ENCODE measurements at places on chromosomes 2 and 18.

DNA sequence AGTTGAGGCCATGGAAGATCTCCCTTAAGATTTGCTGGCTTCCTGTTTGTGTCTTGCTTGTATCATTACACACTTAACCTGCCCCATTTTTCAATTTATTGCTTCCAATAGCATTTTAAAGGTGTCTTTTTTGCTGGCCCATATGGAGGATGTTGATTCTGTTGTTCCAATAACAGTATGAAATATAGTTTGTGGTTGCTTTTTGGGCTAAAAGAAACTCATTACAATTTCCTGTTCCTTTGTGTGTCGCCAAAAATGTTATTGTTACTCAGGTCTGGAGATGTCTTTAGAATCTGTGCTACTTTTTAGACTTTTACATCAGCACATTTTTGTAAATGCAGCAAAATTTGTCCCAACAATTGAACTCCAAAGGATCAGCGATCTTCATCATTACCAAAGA lies 234.0 kb upstream of the ITGA4 start:
- no peak for DNase-seq

- no peak for DNase-seq
Observed at GRCh38 chr2:4381773-4382172, 678.4 kb downstream of the DCDC2C start.

- DNase-seq, result peak; percentile 90
Observed at GRCh38 chr2:197152451-197153228, 157.9 kb downstream of the ANKRD44 start.

DNA sequence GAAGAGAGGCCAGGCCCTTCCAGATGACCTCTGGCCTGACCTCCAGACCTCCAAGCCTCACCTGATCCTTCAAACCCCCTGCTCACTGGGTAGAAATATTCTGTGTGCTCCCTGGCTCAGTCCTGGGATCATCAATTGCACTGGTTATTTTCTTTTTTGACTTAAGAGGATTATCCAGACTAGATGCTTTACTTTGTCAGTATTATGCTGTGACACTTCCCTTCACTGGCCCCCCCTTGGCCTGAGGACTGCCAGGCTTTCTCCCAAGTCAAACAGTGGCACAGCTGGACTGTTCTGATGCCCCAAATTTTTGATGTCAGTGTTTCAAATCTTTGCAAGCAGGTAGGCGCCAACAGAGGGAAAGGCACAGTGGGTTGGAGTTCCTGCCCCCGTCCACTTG lies 156.3 kb upstream of the SKOR2 start:
- DNase-seq, result no peak

DNA sequence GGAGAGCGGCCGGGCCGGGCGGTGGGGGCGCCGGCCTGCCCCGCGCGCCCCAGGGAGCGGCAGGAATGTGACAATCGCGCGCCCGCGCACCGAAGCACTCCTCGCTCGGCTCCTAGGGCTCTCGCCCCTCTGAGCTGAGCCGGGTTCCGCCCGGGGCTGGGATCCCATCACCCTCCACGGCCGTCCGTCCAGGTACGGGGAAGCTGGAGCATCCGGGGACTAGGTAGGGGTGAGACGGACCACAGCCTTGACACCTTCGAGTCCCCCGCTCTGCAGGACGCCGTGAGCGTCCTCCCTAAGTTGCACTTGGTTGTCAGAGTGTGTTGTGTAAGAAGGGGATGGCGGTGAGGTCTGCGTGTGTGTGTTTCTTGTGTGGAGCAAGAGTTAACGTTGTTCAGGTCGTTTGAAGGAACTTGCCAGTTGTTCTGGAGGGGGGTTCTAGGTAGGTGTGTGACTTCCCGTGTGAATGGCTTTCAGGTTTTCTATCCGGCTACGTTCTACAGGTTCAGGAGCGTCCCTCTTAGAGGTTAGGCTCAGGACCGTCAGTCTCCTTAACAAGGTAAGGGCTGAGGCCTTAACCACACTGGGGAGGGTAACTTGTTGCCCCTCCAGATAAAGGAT lies 393 bp downstream of the IL1R1 start:
- peak; percentile 32 for DNase-seq

DNA sequence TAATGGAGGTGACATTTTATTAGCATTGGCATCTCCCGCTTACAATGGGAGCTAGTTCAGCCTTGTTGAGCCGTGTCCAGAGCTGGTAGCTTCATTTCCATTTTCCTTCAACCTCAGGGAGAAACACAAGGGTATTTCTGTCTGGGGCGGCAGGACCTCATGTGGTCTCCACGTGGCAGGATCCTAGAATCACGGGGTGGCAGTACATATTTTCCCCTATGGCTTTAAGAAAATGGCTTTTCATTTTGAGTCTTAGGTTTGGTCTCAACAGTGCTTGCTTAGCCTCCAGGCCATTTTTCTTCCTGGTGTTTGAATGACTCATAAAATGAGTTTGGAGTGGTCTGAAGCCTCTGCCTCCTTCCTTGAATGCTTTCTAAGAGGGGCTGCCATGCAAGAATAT lies 20.3 kb downstream of the CABLES1 start:
- DNase-seq, result peak; percentile 50

- DNase-seq, result peak; percentile 94
Observed at GRCh38 chr2:234444893-234445292, 52.0 kb downstream of the ARL4C start.

DNA sequence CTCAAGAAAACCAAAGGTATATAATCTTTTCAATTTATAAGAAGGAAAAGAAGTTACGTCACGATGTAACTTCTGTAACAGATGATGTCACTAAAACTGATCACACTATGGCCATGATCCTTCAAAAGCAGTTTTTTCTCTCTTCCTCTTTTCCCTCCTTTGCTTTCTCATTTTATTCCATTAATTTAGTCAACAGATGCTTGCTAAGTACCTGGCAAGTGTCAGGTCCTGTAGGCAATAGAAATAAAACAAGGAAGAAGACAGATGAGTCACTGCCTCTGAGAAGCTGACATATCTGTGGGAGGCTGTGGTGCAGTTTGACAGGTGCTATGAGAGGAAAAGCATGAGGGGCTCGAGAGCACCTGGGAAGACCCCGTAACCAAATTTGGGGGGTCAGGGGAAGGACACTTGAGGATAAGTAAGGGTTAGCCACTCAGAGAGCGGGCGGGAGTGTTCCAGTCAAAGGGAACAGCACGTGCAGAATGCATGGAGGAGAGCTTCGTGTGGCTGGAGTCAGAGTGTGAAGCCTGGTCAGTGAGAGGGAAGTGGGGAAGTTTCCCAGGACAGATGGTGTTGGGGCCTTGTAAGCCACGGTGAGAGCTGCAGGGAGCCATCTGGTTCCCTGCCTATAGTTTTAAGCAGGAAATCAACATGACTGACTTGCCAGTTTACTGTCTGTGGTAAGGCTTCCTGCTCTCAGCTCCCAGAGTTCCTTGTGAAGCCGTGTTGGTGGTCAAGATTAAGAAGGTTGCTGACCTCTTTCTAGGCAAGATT lies 198.8 kb upstream of the FOSL2 start:
- DNase-seq, result no peak

DNA sequence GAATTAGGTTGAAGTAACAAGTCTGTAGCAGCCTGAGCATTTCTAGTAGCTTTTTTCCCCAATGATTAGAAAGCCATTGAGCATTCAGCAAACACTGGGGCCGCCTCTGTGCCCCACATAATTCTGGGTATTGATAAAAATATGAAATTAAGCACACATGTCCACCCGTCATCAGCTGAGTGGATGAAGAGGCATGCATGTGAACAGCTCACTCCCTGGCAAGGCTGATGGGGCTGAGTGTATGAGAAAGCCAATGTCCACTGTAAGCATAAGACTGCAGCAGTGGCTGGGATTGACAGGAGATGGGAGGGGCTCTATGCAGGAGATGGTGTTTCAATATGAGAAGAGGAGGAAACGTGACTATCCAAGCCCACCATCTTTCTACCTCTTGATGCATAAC lies 124.4 kb upstream of the KLHL29 start:
- no peak for DNase-seq

- DNase-seq, result no peak
Observed at GRCh38 chr2:86393521-86394491, 47.4 kb upstream of the KDM3A start.

DNA sequence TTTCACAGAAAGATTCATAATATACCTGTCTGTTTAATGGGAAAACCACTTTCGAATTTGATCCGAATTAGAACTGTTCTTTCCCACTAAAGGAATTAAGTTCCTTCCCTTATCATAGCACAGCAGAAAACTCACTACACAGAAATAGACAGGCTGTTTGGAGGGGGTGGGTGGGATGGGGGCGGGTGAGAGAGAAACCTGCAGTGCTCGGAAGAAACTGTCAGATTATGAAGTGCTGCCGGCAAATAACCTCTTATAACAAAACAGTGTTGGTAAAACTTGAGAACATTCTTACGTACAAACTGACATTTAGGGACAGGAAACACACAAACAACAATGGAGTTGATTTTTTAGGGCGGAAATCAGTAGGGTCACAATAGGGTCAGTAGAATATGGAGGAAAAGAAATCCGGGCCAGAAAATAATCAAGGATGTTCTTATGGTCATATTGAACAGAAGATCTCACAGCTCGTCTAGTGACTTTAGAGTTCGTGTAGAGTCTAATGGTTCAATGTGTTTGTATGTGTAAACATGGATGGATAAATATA lies 756.0 kb upstream of the LRATD1 start:
- no peak for DNase-seq

- peak; percentile 86 for DNase-seq
Observed at GRCh38 chr2:234970477-234970882, 18.7 kb downstream of the SH3BP4 start.

- peak; percentile 38 for DNase-seq
Observed at GRCh38 chr2:160651416-160652200, 158.0 kb upstream of the RBMS1 start.

DNA sequence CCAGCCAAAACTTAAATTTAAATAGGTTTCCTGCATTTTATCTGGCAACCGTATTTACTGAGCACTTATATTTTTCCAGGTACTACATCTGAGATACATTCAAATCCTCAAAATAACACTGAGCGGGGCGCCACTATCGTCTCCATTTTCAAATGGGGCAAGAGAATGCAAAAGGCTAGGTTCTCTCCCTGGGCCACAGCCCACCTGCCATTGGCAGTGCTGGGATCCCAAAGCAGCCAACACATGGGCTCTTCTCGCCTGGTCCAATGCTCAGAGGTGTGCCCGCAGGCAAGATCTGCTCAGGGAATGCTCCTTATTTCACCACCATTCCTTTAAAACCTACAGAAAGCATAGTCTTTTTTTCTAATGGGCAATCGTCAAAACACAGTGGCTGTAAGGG lies 11.3 kb upstream of the ID2 start:
- DNase-seq, result no peak

GRCh38 chr2:27839022-27839618 lies 51.1 kb downstream of the RBKS start:
- DNase-seq, result no peak

DNA sequence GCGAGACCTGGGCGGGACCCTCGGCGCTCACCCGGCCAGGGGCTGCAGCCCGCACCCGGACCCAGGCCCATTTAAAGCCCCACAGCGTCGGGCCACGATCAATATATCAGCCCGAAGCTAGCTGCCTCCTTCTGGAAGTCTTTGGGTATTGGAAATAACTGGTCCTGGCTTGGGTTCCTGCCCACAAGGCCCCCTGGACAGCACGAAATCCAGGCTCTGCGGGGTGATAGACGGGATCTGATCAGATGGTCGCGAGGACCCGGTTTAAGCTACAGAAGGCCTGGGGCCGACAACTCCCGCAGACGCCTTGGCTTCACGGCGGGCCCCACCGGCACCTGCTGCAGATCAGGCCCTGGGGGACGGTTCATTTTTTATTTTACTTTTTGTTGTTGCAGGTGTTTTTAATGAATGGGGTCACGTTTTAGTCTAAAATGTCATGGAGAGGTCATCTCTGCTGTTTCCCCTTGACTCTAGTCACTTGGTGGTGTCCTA lies 362 bp upstream of the PSTPIP2 start:
- no peak for DNase-seq

GRCh38 chr2:120779781-120780283 lies 44.2 kb downstream of the GLI2 start:
- DNase-seq, result peak; percentile 80
